Left ventricle myocardium superior (tissue), 1 donor: ENCODE measurements at places on chromosomes 16 and 17.

DNA sequence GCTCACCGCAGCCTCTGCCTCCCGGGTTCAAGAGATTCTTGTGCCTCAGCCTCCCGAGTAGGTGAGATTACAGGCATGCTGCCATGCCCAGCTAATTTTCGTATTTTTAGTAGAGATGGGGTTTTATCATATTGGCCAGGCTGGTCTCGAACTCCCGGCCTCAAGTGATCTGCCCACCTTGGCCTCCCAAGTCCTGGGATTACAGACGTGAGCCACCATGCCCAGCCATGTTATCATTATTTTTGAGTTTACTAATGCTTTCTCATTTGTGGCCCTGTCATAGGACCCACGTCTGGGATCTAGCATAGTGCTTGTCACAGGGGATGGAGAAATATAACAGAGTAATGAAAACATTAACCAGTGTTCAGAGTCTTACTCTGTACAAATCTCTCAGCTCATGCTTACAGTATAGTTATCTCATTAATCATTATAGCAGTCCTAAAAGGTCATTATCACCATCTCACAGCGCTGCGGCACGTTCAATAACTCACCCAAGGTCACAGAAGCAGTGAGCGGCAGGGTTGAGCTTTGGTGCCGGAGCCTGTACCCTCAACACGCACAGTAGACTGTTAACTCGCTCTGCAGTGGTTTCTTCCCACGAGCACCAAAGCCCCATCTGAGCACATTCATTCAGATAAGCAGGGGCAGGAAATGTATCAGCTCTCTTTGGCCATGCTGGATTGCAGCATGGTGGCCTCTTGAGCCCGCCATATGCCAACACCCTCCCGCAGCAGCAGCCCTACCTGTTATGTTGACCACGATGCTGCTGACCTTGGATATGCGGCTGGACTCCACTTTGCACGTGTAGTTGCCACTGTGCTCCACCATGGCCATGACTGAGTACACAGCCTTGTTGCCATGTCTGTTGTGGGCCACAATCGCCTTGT, 21.4 kb downstream of the PECAM1 start:
- no peak for DNase-seq

- no peak for DNase-seq
Observed at GRCh38 chr17:68612923-68613292, 11.7 kb upstream of the FAM20A start.

GRCh38 chr16:11170696-11171447, 85.1 kb downstream of the SOCS1 start:
- peak; percentile 9 for DNase-seq

DNA sequence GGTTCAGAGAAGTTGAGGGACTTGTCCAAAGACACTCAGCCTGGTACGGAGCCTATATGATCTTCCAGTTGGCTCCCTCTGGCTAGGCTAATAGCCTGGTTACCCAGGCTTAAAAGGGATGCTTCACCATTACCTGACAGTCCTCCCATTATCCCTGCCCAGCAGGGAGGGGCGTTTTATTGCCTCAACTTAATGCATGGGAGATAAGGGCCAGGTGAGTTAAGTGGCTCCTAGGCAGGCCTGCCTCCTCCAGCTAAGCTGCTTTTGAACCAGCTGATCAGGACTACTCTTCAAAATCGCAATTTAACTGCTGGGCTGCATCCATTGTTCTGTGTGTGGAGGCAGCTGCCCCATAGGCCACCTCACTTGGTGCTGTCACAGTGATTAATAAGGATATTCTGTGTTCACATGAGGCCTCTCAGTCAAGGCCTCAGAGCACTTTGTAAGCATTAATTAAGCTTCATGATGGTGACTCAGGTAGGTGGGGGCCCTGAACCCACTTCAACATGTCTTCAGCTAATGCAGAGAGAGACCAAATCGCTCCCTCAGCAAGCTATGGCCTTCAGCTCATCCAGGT, 27.9 kb downstream of the SMPD3 start:
- DNase-seq, result no peak

DNA sequence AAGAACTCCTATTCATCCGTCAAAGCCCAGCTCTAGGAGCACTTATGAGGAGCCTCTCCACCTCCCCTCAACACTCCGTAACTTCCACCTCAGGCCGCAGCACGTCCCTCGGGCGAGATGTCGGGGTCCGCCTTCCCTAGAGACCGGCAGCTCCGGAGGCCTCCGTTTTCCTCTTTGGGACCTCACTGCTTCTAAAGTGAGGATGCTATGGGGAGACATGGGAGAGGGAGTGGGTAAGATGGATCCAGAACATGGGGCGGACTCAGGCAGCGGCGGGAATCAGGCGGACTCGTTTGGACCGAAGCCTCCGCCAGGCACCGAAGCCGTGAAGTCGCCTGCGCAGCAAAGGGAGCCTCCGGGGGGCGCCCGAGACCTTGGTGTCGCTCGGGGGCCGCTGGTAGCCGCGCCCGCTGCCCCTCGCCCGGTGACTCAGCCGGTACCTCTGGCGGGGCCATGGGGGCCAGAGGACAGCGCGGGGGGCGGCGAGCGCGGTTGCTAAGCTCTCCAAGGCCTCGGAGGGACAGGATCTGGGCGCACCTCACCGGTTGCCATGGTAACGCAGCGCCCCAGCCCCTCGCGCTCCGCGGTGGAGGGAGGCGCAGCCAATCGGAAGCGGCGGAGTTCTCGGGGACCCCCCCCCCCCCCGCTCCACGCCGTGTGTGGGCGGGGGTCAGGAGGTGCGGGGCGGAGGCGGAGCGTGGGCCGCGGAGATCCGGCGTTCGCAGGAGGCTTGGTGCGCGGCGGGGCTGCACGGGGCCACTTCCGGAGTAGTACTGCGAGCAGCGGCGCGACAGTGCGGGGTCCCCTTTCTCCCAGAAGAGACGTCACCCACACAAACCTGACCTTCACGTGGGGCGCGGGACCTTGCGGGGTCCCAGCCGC, 1.3 kb upstream of the HIC1 start:
- peak; percentile 88 for DNase-seq

- DNase-seq, result no peak
Observed at GRCh38 chr17:4733073-4733531, 1.9 kb downstream of the MED11 start.

DNA sequence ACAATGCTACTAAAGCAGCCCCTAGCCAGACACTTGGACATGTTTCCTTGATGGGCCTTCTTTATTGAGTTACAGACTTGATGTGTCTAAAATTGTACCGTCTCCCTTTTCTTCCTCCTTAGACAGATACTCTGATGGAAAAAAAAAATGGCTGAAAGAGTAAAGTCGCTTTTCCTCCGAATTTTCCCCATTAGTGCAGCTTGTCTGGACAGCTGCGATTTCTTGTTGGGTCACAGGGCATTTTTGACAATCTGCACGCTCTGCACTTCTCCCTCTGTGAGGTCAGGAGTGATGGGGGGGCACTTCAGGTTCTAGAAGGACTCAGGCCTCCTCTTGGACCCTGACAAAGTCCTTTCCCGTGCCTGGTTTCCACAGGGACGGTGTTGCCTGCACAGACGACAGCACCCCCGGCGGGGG, 968 bp upstream of the PRKAR1A start:
- no peak for DNase-seq

DNA sequence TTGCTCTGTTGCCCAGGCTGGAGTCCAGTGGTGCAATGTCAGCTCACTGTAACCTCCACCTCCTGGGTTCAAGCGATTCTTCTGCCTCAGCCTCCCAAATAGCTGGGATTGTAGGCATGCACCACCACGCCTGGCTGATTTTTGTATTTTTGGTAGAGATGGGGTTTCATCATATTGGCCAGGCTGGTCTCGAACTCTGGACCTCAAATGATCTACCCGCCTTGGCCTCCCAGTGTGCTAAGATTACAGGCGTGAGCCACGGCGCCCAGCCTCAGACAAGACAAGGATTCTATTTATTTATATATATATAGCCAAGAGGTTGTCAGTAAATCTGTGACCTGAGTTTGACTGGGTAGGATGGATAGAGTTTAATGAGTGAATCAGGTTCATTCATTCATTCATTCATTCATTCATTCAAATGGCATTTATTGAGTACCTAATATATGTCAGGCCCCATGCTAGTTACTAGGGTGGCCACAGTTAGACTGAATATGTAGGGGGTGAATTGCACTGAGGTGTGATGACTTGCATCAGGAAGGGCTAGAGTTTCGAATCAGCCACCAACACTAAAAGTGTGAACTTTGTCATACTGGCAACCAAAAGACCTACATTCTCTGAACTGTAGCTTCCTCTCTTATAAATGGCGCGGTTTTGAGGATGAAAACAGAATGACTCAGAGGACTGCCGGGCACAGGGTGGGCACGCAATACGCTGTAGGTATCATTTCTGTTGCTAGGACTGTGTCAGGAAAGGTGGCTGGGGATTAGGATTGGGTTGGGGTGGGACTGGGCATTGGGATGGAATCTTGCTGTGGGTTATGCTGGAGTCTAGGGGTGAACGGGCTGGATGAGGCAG, 37.8 kb downstream of the ITGAE start:
- no peak for DNase-seq

- DNase-seq, result peak; percentile 76
Observed at GRCh38 chr16:68064791-68065365, 20.3 kb upstream of the NFATC3 start.

DNA sequence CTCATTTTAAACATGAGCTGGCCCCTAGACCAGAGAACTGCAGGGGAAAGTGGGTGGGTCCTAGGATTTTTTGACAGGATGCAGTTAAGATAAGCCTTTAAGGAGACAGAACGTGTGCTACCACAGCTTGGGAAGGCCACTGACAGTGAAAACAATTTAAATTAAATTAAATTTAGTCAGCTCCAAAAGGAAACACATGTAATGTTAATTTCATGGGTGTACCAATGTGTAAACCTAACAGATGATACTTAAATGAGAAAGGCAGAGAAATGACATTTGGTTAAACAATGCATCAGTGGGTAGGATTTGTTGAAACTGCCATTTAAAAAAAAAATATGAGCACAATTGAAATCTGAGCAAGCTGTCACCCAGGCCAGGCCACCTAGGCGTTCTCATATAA, 250.8 kb downstream of the XYLT1 start:
- DNase-seq, result no peak

GRCh38 chr16:457732-458400, 32.4 kb downstream of the RAB11FIP3 start:
- DNase-seq, result no peak

DNA sequence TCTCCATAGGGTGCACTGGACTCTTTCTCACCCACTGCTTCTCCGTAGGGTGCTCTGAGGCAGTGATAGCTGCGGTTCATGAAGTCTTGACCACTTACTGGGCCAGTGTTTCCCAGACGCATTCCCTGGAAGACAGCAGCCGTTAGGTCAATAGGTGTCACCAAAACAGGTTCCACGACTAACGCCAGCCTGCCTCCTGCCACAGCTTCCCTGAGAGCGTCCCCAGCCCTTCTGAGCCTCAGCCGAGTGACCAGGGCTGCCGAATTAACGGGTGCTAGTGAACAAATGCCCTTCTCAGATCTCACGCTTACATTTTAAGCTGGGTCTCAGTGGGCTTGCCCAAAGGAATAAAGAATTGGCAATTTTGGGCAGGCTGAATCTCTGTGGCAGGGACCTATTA, 188.7 kb upstream of the TNRC6C start:
- no peak for DNase-seq

DNA sequence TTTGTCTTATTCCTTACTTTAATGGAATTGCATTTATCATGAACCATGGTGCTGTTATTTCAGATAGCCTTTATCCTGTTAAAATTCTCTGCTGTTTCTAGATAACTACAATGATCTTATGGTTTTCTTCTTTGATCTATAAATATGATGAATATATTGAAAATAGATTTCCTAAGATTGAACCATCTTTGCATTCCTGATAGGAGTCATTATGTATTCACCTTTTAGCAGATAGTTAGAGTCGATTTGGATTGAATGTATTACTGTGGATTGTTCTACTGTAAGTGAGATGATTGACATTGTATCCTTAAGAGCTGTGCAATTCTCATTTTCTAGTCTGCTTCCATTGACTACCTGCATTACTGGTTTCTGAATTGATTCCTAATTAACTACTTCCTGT, 165.0 kb upstream of the CACNG3 start:
- DNase-seq, result no peak

GRCh38 chr16:68873635-68874471, 30.5 kb downstream of the TANGO6 start:
- DNase-seq, result no peak

- no peak for DNase-seq
Observed at GRCh38 chr16:89458967-89459366, 31.4 kb downstream of the ANKRD11 start.

DNA sequence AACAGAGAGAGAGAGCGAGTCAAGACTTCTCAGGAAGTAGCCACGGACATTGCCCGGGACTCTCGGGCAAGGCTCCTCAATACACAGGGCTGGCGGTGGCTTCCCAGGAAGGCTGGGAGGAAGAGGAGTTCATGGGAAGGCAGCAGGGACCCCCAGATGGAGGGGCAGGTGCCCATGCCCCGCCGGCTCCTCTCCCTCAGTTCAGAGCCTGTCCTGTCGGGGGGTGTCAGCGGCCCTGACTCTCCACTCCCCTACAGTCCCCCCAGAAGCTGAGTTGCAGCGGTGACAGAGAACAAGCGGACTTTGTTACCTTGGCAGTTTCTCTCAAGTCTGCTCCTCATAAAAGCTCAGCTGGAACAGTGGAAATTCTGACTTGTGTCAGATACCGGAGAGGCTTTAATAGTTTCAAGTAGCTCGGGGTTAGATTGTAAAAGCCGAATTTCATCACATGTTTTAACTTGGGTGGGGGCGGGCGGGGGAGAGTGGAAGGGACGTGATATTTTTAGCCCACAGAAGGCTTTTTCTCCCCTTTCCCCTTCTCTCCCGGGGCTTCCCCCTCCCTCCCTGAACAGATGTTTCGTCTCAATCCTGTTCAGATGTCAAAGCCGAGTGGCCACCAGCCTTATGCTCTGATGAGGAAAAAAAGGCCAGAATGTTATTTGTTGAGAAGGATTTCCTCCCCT, 65.2 kb downstream of the NKD1 start:
- no peak for DNase-seq
